ENCODE measurements at places on chromosomes 1 and 21.

DNA sequence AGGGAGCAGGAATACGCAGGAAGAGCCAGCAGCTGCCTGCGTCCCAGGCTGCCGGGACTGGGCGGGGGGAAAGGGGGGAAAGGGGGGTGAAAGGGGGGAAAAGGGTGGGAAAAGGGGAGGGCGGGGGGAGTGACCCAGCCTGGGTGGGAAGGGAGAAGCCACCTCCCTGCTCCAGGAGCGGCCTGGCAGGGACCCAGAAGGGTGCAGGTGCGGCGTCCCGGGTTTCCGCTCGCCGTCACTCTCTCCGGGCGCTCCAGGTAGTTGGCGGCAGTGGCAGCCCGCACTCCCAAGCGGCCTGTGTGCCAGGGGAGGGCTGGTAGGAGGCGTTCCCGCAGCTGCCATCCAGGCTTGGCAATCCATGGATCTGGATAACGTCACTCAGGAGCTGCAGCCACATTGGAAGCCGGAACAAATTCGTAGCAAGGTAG lies 141.0 kb upstream of the NGF start:
- DNase-seq: no peak

DNA sequence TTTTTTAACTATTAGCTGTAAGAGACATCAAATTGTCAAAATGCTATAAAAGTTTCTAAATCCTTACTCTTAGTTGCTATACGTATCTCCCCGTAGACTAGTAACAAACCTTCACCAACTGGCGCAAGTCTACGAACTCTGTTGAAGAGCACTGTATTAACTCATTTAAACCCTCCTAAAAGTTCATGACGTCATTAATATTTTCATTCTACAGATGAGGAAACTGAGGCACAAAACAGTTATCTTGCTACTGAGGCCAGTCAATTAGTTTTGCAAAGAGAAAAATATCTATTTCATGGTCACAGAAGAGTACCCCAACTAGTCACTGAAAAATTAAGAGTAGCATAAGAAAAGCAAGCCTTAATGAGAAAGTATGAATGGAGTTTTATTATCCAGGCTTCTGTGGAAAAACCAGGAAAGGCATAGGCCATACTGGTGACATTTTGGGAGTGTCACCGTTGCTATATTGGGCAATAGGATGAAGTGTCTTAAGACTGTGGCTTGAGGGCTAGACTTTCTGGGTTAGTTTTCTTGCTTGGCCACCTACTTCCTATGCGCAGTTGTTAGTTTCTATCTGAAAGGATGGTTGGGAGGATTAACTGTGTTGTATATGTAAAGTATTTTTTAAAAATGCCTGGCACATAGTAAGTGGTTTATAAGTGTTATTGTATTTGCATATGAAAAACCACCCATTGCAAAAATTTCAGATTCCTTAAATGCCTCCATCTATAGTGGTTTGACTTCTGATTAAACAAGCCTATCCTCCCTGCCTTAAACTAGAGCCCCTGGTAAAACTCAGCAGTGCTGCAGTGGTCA lies 52.4 kb upstream of the SYT14 start:
- no peak for DNase-seq

- no peak for DNase-seq
Measured at GRCh38 chr1:55067022-55067778, 27.9 kb downstream of the PCSK9 start.

DNA sequence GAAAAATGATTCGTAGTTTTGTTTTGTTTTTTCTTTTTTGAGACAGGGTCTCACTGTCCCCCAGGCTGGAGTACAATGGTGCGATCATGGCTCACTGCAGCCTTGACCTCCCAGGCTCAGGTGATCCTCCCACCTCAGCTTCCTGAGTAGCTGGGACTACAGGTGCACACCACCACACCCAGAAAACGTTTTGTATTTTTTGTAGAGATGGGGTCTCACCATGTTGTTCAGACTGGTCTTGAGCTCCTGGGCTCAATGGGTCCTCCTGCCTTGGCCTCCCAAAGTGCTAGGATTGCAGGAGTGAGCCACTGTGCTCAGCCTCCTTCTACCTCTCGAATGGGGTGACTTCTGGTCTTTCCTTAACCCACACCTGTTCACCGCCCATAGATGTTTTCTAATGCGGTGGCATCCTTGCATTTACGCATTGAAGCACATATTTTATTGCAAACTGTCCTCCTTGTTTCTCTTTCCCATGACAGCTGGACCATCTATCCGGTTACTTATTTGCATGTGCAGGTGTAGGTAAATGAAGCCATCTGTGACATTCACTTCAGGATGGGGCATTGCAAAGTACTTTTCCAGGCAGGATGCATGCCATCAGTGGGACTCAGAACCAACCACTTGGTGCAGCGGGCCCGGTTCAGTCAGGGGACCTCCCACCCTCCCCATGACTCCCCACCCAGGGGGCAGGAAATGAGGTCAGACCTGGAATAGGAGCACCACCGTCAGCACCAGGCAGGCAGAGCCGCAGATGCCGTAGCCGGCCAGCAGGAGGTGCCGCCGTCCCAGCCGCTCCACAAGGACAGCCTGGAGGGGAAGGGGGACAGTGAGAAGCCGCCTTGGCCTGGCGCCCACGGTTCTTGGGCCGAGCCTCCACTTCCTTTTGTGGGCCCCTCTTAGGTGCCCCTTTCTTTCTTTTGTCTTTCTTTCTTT lies 16.5 kb downstream of the SLC2A7 start:
- DNase-seq: peak; percentile 36

GRCh38 chr1:153515504-153516394 lies 20.0 kb downstream of the S100A6 start:
- DNase-seq: no peak

DNA sequence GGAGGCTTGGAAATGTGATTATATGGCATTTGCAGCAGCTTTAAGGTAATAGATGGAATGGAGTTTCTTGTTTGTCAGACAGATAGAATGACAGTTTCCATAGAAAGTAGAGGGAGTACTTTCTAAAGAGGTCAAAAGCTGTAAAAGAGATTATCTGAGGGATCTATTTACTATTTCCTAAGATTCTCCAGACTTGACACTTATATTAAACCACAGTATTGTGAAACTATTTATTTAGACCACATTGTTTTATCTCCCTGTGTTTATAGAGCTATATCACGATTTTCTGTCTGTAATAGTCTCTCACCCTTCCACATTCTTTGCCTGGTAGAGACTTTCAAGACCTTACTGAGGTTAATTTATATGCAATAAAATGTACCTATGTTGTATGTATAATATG lies 66.7 kb downstream of the MAN1A2 start:
- DNase-seq: peak; percentile 24

DNA sequence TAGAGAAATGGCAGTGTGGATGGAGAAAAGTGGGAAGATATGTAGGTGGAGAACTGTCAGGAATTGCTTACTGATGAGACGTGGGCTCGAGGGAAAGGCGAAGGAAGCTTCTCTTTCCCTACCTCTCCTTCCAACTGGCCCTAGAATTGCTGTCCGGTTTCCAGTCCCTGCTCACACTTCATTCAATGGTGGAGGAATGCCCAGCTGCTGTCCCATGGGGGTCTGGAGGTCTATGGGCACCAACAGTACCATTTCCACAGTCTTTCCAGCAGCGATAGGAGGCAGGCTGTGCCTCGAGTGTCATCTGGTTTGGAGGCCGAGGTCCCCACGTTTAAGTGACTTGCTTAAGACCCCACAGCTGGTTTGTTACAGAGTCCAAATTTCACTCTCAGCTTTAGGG lies 31.5 kb upstream of the CD1D start:
- no peak for DNase-seq

- no peak for DNase-seq
Measured at GRCh38 chr21:14718951-14719350, 172.8 kb upstream of the SAMSN1 start.

DNA sequence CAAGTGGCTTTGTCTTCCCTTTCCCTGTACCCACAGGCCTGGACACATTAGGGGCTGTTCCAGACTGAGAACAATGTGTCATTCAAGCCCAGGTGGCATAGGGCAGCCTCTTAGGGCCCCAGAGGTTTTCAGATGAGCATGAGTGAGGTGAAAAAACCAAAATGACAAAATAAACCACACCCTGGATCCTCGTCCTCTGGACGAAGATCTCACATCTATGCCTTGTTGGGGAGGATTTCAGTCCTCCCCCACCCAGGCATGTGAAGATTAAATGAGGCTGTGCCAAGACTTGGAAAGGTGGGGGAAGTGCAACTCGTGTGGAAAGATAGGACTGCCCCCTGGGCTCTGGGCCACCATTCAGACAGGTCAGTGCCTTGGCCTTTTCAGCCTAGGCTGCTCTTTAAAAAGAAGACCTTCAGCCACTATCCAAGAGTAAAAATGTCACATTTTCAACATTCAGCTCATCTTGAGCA lies 32.8 kb upstream of the IL19 start:
- no peak for DNase-seq

DNA sequence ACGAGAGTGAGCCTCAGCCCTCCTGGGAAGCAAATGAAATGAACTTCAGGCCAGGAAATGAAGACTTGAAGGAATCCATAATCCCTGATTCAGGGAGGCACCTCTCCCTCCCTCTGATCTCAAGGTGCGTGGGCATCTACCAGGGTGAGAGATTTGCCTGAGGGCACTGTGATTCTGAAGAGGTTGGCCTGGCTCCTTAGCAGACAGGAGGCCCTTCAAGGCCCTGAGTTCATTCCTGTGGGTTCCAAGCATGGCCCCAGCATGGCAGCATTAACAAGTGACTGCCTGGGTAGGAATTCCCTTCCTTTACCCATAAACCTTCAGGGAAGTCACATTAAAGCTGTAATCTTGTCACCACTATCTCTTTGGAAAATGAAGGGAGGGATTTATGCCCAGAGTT lies 29.8 kb upstream of the IFNGR2 start:
- DNase-seq: no peak

GRCh38 chr1:7048395-7048794 lies 263.1 kb downstream of the CAMTA1 start:
- DNase-seq: no peak

DNA sequence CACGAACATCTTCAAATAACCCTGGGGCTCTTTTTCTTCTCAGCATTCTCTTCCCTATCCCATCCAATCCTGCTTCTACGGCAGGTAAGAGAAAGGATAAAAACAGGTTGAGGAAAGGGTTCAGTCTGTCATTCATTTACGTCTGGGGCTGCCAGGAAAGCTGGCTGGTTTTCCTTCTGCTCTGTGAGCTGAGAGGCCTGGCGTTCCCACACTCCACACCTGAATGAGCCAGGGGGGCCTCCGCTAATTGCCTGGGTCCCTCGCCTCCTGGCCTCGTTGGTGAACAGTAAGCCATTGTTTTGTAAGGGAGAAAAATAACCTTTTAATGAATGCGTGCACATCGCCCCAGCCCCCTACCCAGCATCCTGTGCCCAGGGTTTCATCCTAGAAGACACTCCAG lies 70.8 kb upstream of the SIM2 start:
- no peak for DNase-seq

- DNase-seq: peak; percentile 1
Measured at GRCh38 chr1:167369175-167369574, 148.5 kb downstream of the POU2F1 start.
